ENCODE measurements at places on chromosomes 6 and 20. TPM values are rescaled to one million over a fixed set of nuclear protein-coding genes. Genes with fewer than 3 reads are reported as not detected.

GRCh38 chr6:14885498-14885897 lies 360.4 kb upstream of the JARID2 start:
- DNase-seq = no peak

GRCh38 chr20:44034965-44035635 lies 120.4 kb downstream of the TOX2 start:
- peak; percentile 95 for DNase-seq

GRCh38 chr20:62622877-62623487 lies 19.3 kb upstream of the SLCO4A1 start:
- no peak for DNase-seq

The JPH2 gene
- total RNA-seq = 13.8 TPM

GRCh38 chr6:138600726-138601125 lies 101.4 kb upstream of the NHSL1 start:
- no peak for DNase-seq
